Activated B cell treated with CpG ODN at 0.5 μM for 24 hours (primary cell): ENCODE measurements at places on chromosomes 16 and 17.

DNA sequence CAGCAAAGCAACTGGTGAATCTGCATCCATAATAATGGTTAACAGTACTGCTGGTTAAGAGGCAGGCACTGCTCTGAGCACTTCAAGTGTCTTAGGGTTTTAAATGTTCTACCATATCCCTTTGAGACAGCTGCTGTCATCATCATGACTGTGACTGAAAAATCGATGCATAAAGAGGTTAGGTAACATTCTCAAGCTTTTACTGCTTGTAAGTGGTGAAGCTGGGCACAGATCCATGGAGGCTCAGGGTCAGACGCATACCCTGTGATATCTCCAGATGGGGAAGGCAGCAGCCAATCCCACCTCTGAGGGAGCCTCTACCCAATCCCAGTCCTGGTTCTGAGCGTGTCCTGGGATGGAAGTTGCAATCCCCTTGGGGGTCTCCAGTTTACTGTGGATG is 57.6 kb upstream of the SOX9 start:
- no peak for DNase-seq

DNA sequence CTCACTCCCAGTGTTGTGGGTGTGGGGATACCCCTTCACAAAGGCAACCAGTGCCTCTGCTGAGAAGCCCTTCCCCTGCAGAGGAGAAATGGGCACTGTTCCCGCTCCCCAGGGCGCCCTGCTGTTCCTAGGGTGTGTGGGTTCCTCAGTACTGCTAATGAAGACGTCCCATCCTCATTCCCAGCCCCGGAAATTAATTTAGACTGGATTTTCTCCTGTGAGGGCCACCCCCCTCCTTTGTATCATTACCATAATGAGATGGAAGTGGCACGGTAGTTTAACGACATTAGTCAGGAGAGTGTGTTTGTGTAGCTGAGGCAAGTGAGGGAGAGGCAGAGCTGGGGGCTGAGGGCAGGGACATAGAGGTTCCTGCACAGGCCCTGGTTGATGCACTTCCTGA is 53.2 kb downstream of the PIPOX start:
- no peak for DNase-seq

DNA sequence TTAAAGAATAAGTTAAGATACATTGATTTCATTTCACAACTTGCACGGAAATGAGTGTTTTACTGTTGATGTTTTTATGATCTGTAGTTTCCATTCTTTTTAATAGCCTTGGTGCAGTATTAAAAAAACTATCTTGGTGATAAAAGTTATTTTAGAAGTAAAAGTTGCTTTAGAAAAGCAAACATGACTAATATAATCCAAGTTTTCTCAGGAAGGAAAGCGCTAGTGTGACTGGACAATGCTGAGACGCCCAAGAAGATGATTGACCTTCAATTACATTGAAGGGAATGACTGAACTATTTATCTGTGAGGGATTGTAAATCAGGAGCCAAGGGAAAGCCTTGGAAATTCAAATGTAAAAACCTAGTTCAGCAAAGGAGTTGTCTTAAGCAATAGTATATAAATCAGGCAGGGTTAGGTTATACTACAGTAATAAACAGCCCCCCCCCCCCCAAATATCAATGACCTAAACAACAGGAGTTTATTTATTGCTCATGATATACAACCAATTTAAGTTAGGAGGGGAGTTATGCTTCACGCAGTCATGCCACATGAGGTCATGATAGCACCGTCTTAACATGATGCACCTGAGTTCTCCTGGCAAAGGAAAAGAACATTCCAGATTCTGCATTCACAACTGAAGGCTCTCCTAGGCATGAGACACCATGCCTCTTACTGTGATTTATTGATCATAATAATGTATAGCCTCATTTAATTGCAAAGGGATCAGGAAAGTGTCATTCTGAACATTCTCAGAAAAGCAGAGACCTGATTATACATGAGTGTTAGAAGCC is 443.8 kb downstream of the CDH13 start:
- no peak for DNase-seq

GRCh38 chr16:67967958-67968399 is 458 bp downstream of the SLC12A4 start:
- peak; percentile 44 for DNase-seq

DNA sequence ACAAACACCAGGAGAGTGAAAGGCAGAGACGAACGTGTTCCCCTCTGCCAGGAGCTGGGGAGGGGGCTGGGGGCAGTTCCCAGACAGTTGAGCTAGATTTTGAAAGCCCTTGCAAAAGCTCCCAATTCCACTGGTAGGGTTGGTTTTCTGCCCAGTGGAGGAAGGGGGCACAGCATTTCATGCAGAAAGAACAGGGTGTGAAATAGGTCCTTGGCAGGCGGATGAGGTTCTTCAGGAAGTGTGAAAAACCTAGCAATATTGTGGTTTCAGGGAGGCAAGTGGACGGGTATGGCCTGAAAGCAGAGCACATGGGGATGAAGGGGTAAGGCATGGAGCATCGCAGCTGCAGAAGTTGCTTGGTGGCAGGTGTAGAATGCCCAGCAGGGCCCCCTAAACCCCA is 248.3 kb downstream of the KATNIP start:
- DNase-seq, result no peak

GRCh38 chr16:64962786-64963185 is 159.1 kb downstream of the CDH11 start:
- no peak for DNase-seq

GRCh38 chr16:55917373-55918160 is 42.4 kb upstream of the CES5A start:
- DNase-seq, result no peak

- no peak for DNase-seq
Observed at GRCh38 chr16:85511938-85512807, 100.9 kb upstream of the GSE1 start.
